ENCODE measurements at places on chromosomes 11 and 22. TPM values are rescaled to one million over a fixed set of nuclear protein-coding genes. Genes with fewer than 3 reads are reported as not detected.
A peak's percentile ranks its signal among the peaks of the same experiment; 100 is the strongest.

- no peak for DNase-seq
Observed at GRCh38 chr11:112398798-112399478, 138.3 kb upstream of the PLET1 start.

The PNPLA5 gene
- not detected for total RNA-seq

DNA sequence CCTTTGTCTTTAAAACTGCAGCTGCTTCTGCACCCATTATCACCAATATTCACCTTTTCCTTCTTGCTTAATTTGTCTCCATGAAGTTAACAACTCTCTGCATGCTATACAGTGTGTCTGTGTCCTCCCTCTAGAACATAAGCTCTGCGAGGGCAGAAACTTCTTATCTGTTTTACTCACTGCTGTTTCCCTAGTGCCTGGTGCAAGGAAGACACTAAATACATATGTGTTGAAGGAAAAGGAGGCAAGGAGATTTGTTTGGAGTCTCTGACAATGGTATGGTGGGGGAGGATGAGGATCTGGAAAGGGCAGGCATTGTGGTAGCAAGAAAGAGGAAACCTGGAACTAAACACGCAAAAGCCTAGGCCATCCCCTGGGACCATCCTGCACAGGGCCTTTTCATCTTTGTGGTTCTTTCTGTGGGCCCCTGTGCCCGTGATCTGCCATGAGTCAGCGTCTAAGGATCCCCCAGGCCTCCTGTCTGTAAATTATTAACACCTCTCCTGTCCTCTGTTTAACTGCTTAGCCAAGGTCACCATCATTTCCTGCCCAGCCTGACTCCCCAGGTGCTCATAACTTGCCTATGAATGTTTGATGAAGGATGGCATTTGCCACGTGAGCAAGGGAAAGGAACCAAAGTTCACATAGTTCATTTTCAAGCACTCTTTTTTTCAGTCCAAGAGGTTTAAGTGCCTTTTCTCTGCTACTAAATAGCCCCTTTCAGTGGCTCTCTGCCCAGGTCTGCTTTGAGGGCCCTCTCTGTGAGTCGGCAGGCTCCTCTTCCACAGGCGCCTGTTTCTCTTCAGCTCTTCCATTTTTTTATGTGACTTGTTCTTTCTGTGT is 131.1 kb downstream of the RASSF10 start:
- no peak for DNase-seq

DNA sequence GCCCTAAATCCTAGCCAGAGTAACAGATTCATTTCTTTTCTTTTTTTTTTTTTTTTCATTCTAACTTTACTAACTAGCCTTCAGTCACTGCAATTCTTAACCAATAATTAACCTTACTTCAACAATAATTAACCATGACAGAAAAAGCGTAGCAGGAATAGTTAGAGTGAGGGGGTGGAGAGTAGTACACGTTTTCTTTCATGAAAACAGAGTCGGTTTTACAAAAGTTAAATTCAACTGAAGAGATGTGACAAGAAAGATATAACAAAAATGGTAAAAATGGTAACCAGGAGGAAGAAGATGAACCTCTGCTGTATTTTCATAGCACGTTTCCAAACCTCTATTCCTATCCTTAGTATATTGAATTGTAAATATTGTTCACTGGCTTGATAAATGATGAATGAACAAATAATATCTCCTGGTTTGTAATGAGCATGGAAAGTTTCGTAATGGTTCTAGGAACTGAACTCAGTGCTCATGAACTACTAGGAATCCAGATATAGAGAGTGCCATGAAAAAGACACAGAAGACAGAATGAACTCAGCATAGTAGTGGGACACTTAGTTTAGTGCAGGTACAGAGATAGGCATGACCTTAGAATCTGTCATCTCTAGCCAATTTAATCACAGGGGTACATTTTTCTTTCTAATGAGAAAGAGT is 116.5 kb upstream of the ANO5 start:
- no peak for DNase-seq

The ACR gene
- total RNA-seq: not detected

The DUSP8 gene
- total RNA-seq: 3.7 TPM

The DDTL gene
- not detected for total RNA-seq

GRCh38 chr22:50469377-50470305 is 5.2 kb downstream of the SBF1 start:
- DNase-seq: peak; percentile 91

The MIEF1 gene
- total RNA-seq: 40.0 TPM

- no peak for DNase-seq
Observed at GRCh38 chr22:30025221-30025620, 55.0 kb upstream of the HORMAD2 start.

The GLYAT gene
- not detected for total RNA-seq

DNA sequence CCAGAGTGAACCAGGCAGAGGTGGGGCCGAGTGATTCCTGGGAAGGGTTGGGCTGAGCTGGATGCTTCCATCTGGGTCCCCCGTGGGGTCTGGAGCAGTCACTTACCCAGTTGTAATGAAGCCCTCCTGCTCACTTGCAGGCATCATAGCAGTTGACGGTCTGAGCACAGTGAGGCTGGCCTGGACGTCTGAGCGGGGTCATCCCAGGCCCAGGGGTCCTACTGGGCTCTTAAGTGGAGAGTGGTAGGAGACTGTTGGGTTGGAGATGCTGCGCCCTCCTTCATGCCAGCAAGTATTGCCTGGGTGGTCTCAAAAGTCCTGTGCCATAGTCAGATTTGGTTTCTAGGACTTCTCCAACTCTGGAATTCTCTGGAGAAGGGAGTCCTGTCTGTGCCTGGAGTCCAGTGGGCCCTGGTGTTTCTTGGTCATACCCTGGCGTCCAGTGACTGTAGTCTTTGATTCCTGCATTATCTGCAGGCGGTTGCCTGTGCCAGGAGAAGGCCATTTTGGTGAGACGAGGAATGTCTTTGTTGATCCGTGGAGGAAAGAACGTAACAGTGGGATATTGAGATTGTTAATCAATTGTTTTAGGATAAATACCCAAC is 82.3 kb downstream of the TBC1D22A start:
- DNase-seq: no peak

The BARX2 gene
- total RNA-seq: not detected

The MAP6 gene
- not detected for total RNA-seq

GRCh38 chr11:64893194-64894069 is 15.0 kb upstream of the EHD1 start:
- no peak for DNase-seq

Data from activated naive CD8-positive, alpha-beta T cell treated with anti-CD3 and anti-CD28 coated beads, Interleukin-2, amount 10 ng/mL, durations not matched to agents 7 days and 5 days (primary cell).